Fibroblast of gingiva (primary cell): ENCODE measurements at places on chromosomes 16 and 17.
A peak's percentile ranks its signal among the peaks of the same experiment; 100 is the strongest.

DNA sequence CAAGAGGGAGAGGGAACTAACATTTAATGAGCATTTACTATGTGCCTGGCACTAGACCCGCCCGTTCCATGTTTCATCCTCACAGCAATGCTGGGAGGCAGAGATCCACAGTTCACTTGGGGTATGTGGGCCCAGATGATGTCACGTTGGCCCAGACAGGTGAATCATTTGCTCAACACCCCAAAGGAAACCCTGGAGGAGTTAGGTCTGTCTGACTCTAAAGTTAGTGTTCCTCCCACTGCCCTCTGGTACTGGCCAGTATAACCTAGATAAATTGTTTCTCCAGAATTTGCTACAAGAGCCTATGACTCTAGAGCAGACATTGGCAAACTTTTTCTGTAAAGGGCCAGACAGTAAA is 164.6 kb downstream of the VPS53 start:
- DNase-seq, result no peak

DNA sequence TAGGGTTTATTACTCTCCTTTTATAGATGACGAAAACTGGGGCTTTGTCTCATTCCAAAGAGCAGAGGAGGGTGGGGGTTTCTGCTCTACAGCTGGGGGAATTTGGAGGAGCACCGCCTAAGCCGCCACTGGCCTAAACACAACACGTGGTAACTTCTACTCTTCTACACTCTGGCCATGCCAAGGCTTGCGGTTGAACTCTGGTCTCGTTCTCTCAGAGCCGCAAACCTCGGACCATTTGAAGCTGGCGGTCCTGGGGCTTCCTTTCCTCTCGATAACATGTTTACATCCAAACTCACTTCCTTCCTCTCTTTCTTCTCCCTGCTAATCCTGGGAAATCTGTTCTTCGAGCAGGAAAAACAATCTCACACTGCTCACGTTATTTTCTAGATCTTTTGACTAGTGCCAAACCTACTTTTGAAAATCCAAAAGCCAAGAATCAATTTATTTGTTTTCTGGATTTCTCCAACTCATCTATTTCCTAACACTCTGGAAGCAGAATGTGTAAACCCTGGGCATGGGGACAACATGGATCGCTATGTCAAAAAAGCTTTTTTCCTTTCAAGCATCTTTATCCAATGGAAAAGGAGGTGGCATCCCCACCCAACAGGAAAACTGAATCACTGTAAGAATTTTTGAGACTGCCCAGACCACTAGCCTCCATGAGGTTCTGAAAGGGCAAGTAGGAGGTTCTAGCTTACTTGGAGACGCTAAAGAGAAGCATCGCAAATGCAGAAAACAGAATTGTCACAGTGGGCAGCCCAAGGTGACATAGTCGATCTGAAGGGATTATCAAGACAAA is 13.6 kb upstream of the EEF2K start:
- DNase-seq, result peak; percentile 93

GRCh38 chr16:84774810-84775209 is 45.0 kb upstream of the CRISPLD2 start:
- peak; percentile 83 for DNase-seq

GRCh38 chr17:19868079-19868395 is 301 bp upstream of the ULK2 start:
- no peak for DNase-seq

DNA sequence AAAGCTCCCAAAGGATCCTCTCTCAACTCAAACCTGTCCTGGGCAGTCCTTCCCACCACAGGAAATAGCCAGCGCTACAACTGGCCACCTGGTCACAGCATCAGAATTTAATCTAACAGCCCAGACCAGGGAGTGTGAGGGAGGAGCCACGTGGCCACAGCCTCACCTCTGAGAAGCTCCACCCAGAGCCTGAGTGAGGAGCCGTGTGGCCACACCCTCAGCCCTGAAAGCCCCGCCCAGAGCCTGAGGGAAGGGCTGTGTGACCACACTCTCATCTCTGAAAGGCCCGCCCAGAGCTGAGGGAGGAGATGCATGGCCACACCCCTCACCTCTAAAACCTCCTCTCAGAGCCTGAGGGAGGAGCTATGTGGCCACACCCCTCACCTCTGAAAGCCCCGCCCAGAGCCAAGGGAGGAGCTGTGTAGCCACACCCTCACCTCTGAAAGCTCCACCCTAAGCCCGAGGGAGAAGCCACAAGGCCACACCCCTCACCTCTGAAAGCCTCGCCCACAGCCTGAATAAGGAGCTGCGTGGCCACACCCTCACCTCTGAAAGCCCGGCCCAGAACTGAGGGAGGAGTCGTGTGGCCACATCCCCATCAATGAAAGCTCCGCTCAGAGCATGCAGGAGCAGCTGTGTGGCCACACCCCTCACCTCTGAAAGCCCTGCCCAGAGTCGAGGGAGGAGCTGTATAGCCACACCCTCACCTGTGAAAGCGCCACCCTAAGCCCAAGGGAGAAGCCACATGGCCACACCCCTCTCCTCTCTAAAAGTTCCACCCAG is 28.6 kb downstream of the SLC38A8 start:
- DNase-seq, result no peak

DNA sequence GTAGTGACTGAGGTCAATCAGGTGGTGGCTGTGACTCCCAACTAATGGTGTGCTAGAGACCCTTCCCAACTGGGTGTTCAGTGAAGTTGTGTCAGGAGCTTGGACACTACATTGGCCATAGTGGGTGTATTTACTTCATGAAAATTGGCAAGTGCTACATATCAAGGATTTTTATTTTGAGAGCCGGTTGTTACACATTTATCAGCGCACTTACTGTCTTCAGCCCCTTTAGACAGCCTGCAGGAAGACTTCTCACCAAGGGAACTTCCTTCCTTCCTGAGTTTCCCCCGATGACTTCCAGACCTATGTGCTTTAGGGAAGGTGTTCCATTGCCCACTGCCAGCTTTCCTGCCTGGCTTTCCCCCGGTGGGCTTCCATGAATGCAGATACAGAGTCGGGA is 261.2 kb downstream of the CBLN1 start:
- DNase-seq, result no peak

DNA sequence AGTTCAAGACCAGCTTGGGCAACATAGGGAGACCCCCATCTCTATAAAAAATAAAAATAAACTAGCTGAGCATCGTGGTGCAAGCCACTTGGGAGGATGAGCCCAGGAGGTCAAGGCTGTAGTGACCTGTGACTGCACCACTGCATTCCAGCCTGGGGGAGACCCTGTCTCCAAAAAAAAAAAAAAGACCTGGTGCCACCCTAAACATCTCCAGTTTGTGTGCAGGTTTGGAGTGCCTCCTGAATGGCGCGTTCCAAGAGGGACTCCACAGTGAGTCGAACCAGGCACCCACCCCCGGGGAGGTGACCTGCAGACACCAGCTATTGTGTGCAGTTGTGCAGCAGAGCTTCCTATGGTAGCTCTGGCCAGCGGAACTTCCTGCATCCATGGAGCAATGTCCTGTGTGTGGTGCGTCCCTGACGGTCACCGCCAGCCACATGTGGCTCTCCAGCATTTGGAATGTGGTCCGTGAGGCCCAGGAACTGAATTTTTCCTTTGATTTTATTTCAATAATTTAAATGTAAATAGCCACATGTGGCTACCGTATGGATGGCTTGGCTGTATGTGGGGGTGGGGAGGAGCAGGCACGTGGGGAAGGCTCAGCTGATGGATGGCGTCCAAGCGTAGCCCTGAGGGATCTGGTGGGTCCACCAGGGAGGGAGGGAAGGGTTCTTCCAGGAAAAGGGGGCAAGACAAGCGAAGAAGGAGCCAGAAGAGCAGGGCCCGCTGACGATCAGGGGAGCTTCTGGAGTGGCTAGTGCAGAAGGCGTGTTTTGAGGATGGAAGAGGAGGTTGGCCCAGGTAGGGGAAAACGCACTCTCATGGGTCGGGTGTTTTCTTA is 107.1 kb upstream of the GSE1 start:
- DNase-seq, result no peak

- DNase-seq, result no peak
Measured at GRCh38 chr17:9615486-9615885, 29.8 kb upstream of the USP43 start.

DNA sequence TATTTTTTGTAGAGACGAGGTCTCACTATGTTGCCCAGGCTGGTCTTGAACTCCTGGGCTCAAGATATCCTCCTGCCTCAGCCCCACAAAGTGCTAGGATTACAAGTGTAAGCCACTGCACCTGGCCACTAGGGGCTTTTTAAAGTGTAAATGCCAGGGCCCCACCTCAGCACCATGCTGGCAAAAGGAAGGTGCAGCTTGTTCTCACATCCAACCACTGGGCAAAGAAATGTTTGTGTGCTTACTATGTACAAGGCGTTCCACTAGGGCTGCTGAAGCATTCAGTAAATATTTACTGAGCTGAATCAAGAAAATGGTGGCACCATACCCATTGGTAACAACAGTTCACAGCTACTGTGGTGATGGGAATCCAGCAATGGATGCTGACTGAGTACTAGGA is 22.6 kb downstream of the COG1 start:
- DNase-seq, result no peak

GRCh38 chr17:49971848-49972485 is 3.0 kb downstream of the DLX4 start:
- no peak for DNase-seq

- no peak for DNase-seq
Measured at GRCh38 chr16:50745940-50746339, 4.1 kb downstream of the CYLD start.

- no peak for DNase-seq
Measured at GRCh38 chr17:28810437-28810836, 32.2 kb downstream of the FAM222B start.

- DNase-seq, result no peak
Measured at GRCh38 chr16:30760001-30760559, 1.8 kb downstream of the CFAP119 start.

- DNase-seq, result no peak
Measured at GRCh38 chr16:47413041-47413440, 47.8 kb downstream of the ITFG1 start.

DNA sequence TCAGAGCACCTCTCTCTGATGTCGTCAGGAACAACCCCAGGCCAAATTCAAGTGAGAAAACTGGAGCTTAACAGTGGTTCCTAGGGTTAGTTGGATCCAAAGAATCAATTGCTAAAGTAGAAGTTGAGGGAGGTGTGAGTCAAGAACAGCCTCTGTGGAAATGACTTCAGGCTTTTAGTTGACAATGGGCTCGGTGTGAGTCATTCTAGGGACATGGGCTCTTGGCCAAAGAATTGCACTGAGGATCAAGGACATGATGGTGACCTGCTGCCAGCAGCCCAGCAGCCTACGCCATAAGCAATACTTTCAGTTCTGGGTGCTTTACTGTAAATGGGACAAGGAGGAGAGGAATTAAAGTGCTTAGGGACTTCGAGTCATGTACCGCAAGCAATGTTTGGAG is 32.1 kb upstream of the SMURF2 start:
- peak; percentile 68 for DNase-seq

GRCh38 chr16:69816996-69817395 is 54.9 kb downstream of the WWP2 start:
- DNase-seq, result no peak

DNA sequence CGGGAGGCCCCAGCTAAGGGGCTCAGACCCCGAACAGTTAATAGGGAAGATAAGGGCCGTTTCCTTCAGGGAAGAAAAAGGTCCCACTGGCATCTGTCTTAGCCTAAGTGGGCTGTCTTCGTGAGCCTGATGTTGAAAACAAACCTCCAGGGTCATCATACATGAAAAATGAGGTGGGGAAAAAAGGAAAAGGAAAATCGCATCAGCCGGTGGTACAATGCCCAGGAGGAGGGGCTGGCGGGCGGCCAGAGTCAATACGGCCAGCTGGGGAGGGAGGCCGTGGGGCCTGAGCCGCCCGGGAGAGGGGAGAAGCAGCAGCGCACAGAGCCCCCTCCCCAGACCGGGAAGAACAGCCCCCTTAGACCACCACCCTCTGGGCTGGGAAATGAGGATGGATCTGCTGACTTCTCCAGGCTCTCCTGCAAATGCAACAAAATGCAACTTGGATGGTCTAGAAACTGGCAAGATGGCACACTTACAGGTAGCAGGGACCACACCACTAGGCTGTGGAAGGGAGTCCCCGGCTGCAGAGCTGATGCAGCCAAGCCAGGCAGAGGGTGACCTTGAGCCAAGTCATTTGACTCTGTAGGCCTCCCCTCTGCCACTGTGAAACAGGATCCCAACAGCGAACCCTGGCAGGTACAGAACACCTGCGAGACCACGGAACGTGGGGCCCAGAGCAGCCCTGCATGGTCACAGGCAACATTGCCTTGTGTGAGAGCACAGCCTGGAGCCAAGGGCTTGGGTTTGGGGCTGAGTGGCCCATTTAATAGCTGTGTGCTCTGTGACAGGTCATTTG is 448.5 kb downstream of the SOX9 start:
- DNase-seq, result no peak

DNA sequence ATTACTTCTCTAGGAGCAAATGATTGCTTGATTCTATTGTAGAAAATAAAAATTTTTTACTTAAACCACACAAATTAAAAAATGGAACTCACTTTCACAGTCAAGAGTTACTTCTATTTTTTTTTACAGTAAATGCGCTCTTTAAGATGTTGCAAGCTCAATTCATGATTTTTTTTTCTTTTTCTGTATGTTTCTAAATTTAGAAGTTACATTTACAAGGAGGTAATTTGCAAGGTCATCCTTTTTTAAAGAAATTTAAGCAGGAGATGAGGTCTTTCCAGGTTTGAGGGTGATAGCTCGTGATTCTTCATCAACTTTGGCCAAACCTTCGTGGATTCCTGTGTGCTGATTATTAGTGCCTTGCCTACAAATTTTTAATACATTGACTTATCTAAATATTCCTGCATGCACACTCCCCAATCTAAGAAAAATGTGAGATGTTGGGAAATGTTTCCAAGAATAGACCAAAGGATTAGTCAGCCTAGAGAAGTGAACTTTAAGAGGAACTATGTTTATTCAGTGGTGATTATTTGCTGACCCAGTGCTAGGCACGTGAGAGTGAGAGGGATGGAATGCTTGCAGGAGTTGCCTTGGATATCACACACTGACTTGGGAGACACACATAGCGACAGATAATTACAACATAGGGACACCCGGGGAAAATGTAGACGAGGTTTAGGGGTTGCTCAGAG is 429.8 kb downstream of the MAF start:
- peak; percentile 3 for DNase-seq

DNA sequence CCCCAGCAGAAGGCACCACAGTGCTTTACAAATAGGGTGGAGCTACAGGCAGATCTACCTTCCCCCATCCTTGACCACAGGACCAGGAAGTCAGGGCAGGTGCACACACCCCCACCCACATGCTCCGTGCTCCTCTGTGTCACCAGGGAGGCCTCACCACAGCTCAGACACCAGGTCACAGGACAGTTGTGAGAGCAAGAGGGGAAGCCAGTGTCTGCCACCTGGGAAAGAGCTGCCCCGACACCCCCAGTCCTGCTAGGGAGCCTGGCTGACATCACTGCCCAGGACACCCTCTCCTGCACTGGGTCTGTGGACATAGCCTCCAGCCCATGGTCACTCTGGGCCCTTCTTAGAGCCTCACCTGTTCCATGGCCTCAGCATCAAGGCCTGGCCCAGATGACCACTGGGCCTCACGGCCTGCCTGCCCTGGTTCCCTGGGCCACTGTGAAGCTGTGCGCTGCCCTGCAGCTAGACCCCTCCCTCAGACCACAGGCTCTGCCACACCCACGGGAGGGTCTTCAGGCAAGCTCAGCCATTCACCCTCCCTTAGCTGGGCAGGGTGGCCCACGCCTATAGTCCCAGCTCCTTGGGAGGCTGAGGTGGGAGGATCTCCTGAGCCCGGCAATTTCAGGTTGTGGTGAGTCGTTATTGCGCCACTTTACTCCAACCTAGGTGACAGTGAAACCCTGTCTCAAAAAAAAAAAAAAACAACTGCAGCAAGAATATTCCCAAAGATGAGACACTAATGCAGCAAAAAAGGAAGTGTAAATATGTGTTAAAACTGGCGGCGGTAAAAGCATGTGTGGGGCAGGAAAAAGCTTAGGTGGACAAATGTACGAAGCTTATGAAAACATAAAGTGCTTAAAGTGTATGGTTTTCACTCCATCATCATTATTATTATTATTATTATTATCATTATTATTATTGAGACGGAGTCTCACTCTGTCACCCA is 14.2 kb downstream of the POLR3K start:
- DNase-seq, result no peak
